ENCODE measurements at places on chromosomes 7 and 10. TPM values are rescaled to one million over a fixed set of nuclear protein-coding genes. Genes with fewer than 3 reads are reported as not detected.

DNA sequence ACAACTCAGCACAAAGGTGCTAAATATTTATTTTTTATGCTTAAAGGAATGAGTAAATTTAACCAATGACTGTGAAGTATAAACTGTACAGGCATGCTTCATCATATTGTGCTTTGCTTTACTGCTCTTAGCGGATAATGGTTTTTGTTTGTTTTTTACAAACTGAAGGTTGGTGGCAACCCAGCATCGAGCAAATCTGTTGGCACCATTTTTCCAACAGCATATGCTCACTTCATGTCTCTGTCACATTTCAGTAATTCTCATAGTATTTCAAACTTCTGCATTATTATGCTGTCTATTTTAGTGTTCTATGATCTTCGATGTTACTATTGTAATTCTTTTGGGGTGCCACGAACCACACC, 22.8 kb downstream of the BRAF start:
- no peak overlapping the region for H3K27ac ChIP-seq
- H3K27me3 ChIP-seq, result no peaks in the 10 kb centered on the region
- DNase-seq, result no peak
- H3K36me3 ChIP-seq, result no peaks in the 10 kb centered on the region

DNA sequence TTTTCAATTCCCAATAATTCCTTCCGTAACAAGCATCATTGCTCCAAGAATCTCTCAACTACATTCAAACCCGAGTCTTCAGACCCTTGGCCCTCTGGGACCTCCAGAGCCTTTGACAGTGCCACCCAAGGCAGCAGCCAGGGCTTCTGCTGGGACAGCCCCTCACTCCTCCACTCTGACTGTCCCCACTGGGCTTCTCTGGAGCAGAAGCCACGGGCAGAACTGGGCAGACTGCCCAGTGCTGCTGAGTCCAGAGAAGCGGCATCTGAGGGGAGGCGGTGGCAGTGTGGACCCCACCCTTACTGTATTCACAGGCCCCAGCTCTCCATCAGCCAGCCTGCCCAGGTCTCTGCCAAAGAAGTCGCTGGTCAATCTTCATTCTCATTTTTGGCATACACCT, 8.8 kb downstream of the CYREN start:
- H3K27me3 ChIP-seq, result no peaks in the 10 kb centered on the region
- H3K27ac ChIP-seq, result no peak overlapping the region
- peaks cover 10% of the 10 kb centered on the region for H3K36me3 ChIP-seq
- peaks cover 10% of the 10 kb centered on the region for H3K4me1 ChIP-seq

DNA sequence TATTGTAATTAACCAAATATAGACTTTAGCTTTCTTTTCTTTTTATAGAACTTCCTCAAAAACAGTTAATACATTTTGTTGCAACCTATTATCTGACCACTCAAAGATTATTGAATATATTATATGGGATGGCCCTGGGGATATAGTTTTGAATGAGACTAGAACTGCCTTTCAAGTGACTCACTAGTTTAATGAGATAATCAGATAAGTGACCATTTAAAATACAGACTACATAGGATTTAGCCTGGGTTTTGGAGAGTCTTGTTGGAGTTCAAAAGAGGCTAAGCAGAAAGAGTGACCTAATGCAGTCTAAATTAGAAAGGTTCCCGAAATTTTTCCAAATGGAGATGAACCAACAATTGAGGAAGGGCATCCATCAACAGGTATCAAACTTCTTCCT, 305.2 kb upstream of the ETV1 start:
- H3K27me3 ChIP-seq, result no peaks in the 10 kb centered on the region
- no peaks in the 10 kb centered on the region for H3K4me1 ChIP-seq
- no peak for DNase-seq
- no peak overlapping the region for H3K4me3 ChIP-seq
- no peaks in the 10 kb centered on the region for H3K36me3 ChIP-seq

- H3K27me3 ChIP-seq, result no peaks in the 10 kb centered on the region
- H3K4me1 ChIP-seq, result peaks cover 27% of the 10 kb centered on the region
- DNase-seq, result peak; percentile 45
- peak overlapping the region; percentile 85 for H3K27ac ChIP-seq
Measured at GRCh38 chr7:101953248-101953819, 135.9 kb downstream of the CUX1 start.

Gene DNMBP
- total RNA-seq, result 13.1 TPM

Gene SPAM1
- total RNA-seq, result not detected
